ENCODE measurements at places on chromosomes 16 and 17.

DNA sequence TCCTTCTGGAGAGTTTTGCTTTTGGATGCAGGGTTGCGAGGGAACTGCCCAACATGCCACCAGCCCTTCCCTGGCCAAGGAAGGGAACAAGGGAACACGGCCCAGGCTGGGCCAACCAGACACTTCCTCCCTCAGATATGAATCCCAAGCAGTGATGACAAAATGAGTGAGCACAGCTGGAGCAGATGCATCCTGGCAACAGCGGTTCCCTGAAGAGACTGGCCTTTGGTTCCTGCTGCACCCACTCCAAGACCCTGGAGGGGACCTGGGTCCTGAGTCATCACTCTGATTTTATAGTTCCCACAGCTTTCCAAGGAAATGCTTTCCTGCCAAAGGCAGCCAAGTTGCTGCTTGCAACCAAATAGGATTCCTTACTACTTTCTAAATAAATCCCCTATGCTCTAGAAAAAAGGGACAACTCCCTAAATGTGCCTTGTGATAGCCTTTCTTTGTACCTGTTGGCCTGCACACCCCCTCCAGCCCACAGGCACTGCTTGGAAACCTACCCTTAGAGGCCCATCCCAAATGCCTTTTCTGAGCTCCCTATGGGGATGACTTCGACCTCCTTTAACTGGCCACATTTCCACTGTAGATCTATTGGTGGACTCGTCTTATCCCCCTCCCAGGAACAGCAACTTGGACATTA lies 5.3 kb downstream of the ST3GAL2 start:
- peak; percentile 30 for DNase-seq

GRCh38 chr16:68786685-68787418 lies 49.8 kb downstream of the CDH1 start:
- peak; percentile 100 for DNase-seq

- DNase-seq = no peak
Observed at GRCh38 chr17:61617330-61617729, 26.3 kb upstream of the NACA2 start.

- DNase-seq = no peak
Observed at GRCh38 chr17:39236981-39237441, 11.3 kb upstream of the STAC2 start.

DNA sequence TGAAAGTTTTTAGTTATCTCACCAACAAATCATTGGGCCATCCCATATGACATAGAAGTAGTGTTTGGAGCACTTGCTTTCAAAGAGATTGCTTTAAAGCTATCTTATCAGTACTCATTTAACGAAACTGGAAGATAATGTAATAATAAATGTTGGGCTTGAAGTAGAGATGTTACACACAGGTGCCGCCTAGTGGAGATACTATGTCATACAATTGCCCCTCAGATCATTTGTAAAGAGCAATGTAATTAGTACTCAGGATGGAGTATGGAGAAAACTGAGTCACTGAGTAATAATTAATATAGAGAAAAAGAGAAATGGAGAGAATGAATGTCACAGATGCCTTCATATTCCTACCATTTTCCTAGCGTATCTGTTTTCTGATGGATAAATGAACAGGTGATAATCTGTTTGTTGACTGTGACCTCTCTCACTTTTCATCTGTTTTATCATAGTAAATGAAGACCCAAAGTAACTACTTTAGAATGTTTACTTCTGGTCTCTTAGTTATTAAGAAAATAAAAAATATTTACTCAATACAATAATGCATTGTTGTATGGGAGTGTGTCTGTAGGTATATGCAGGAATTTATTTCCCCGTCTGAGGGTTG lies 80.4 kb downstream of the EFCAB5 start:
- peak; percentile 42 for DNase-seq

DNA sequence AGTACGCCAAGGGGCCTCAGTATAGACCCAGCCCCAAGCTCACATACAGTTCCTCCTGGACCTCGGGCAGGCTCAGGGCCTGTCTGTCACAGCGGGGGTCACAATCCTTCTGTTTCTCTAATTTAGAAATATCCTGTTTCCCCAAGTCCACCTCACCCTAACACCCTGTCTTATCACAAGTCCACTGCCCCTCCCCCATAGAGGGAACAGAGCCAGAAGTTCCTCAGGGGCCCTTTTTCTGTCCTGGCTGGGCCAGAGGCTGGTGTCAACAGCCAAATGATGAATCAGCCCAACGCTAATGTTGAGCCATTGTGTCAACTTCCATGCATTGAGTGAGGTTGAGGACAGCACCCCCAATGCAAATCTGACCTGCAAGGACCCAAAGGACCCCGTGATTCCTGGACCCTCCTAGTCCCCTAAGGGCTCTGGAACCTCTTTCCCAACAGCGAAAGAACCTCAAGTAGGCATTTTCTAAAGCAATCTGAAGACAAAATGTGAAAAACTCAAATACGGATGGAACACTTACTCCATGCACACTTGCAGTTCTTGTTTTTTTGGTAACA lies 58.6 kb downstream of the PECAM1 start:
- no peak for DNase-seq

DNA sequence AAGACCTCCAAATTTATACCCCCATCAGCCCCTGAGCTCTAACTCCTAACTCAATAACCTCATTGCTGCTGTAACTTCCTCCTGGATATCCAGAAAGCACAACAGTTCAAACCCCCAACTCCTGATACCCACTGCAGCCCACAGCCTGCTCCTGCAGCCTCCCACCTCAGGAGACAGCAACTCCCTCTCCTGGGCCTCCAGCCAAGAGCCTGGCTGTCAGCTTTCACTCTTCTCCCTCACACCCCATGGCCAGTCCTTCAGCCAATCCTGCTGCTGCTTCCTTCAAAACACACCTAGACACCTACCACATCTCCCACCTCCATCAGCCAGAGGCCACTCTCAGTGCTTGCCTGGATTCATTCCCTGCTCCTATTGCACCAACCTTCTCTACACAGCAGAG lies 5.4 kb downstream of the GINS2 start:
- no peak for DNase-seq

- no peak for DNase-seq
Observed at GRCh38 chr17:74567397-74567796, at the start of gene CD300H. TSS of gene CD300H (minus strand) at chr17:74567509.

DNA sequence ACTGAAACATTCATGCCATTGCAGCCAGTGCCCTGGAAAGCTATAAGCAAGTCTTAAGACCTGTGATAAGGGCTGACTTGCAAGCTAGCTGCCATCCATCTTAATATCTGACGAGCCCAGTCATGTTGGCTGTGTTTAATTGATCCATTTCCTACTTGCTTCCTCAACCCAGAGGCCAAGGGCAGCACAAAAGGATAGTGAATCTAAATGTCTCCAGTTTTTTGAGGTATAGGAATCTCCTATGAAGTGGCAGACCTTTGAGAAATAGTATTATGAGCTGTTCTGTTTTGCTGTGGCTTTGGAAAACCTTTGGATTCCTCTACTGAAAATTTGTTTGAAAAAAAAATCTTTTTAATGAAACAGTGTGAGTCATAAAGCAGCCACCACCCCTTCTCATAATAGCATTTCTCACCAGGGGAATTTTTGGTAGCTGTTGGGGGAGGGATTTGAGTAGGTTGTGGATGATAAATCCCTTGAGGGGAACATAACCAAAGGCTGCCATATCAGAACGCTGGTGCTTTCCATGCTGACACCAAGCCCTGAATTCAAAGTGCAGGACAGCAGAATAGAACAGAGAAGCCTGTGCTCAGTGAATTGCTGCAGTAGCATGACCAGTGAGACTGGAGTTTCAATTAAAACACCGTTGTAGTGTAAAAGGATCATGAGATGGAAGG lies 12.9 kb downstream of the ZNRF1 start:
- peak; percentile 51 for DNase-seq

DNA sequence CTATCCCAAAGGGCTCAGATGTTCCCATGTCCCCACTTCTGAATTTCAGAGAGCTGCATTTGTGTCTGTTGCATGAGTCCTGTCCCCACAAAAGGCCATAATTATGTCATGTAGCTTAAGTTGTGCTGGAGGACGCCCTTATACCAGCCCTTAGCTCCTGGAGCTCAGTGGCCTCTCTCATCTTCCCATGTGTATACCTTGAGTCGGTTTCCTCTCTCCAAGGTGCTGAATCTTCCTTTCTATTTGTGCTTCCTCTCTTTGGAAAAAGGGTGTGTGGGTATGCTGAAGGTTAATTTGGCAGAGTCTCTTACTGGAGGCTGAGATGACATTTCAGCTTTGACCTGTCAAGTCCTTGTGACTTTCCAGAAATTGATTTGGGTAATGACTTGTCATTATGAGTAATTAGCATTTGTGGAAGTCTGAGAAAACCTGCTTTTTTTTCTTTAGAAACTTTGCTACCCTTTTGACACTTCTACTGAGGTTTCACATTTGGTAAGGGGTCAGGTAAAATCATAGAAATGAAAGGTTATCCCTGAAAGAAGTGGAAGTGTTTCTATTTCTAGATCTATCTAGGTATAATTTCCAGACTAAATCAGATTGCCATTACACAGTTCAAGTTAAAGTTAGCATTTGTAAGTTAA lies 185.4 kb downstream of the ABCC12 start:
- peak; percentile 13 for DNase-seq

Measured in foreskin melanocyte (primary cell).